ENCODE measurements at places on chromosomes 13 and 19.

GRCh38 chr13:112434937-112435523 lies 58.9 kb downstream of the SPACA7 start:
- no peak for DNase-seq

- DNase-seq: no peak
Observed at GRCh38 chr13:57418067-57418677, 213.4 kb upstream of the PCDH17 start.

DNA sequence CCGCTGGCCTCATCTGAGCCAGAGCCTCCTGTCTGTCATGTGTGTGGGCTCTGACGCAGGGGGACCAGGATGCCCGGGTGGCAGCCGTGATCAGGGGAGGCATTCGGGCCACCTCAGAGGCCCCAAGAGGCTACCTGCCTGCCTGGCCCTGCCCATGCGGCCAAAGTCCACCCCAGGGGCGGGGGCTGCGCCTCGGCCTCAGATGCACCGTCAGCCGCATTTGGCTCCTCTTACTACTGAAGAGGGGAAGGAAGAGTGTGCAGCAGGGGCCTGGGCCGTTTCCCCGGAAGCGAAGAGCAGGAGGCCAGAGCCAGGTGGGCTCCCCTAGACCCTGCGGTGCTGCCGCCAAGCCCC lies 34.0 kb downstream of the C13orf46 start:
- no peak for DNase-seq

GRCh38 chr19:47190167-47190727 lies 40.8 kb downstream of the BBC3 start:
- DNase-seq: peak; percentile 46

- no peak for DNase-seq
Observed at GRCh38 chr19:30078381-30078910, 136.4 kb downstream of the URI1 start.

- no peak for DNase-seq
Observed at GRCh38 chr19:871446-872265, 12.2 kb downstream of the CFD start.

- DNase-seq: no peak
Observed at GRCh38 chr19:4012092-4012974, 4.8 kb downstream of the PIAS4 start.

DNA sequence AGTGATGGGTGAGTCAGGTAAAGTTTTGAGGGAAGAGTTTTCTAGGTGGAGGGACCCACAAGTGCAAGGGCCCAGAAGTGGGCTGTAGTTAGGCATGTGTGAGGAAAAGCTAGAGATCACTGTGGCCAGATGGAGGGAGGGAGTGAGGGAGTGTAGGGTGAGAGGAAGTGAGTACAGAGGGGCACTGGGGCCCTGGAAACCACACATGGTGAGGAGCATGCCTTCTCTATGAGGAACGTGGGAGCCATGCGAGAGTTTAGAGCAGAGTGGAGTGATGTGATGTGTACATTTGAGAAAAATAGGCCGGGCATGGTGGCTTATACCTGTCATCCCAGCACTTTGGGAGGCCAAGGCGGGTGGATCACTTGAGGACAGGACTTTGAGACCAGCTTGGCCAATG lies 14.7 kb upstream of the SHKBP1 start:
- no peak for DNase-seq

DNA sequence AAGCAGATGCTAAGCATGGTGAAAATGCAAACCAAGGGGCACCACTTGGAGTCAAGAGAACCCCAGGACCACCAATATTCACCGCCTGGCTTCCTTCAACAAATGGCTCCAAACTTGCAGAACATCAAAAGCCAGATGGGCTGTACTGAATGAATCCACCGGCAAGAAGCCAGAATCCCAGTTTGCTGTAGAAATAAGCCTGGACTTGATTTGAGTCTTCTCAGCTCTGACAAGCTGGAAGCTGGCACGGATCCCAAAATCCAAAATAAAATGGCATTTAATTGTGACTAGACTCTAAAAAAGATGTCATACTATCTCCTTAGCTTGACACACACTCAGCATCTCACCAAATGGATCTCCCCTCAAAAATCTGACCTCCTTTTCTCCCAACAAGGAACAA lies 11.9 kb downstream of the EFNB2 start:
- DNase-seq: no peak

GRCh38 chr19:18668252-18668631 lies 15.2 kb upstream of the CRTC1 start:
- no peak for DNase-seq

GRCh38 chr19:8388612-8388958 lies 1.6 kb upstream of the RAB11B start:
- no peak for DNase-seq

DNA sequence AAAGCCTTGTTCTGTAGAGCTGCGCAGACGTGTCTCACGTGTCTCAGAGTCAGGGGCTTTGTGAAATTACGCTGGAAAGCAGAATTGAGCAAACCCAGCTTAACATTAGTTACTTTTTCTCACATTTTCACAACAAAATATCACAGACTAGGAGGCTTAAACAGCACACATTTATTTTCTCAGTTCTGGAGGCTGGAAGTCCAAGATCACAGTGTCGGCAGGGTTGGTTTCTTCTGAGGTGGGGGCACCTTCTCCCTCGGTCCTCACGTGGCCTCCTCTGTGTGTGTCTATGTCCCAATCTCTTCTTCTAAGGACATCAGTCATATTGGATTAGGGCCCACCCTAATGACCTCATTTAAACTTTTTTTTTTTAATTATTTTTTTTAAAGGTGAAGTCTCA lies 4.7 kb upstream of the EIF3G start:
- DNase-seq: no peak

GRCh38 chr13:36888645-36889044 lies 31.4 kb downstream of the SMAD9 start:
- no peak for DNase-seq

DNA sequence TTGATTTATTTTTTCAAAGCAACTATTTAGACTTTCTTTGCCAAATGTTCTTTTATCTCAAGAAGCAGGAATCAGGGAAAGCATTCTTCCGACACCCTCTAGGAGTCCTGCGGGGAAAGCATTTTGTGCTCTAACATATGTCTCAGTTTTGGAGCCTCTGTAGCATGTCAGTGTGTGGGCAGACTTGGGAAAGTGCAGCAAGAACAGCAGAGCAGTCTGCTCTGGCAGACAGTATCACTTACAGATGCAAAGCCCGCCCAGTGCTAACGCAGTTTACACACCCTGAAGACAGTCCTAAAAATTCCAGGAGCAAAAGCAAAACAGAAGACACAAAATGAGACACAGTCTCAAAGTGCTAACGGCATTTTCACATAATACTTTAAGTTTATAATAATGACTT lies 393.5 kb downstream of the KLF12 start:
- no peak for DNase-seq

- no peak for DNase-seq
Observed at GRCh38 chr13:71021825-71022422, 845.1 kb downstream of the DACH1 start.

DNA sequence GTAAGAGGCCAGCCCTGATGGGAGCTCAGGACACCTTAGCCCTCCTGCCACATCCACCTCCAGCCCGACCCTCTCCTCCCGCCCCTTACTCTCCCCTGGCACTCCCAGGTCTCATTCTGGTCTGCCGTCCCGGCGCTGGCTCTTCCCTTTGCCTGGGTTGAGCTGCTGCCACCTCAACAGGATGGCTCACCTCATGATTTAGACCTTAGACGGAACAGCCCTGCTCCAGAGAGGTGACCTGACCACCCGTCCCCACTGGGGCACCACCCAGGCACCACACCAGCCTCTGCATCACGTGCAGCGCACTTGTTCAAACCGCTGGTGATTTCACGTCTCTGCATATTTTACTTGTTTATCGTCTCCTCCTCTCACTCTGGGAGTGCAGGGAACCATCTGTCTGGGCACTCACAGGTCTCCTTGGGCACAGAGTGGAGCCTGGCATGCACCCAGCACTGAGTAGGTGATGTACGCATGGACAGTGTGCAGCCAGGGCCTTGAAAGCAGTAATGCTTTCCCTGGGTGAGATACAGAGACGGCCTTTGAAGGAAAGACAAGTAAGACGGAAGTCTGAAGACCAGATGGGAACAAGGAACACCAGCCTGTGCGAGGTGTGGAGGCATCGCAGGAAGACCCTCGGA lies 183.1 kb downstream of the KATNAL1 start:
- no peak for DNase-seq

DNA sequence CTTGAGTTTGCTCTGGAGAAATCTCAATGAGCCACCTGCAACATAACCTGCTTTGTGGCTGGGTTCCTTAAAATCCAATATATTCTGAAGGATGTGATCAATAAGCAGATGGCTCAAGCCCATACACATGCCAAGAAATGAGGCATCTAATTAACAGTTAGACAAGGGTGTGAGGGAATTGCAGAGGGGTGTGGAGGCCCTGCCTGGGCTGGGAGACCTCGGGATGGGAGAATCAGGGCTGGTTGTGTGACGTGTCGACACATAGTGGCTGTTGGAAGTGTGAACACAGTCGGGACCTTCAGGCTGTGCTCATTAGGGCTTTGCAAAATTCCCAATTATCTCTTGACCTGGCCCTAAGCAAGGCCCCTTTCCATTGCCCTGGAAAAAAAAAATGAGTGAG lies 362.0 kb upstream of the TMTC4 start:
- DNase-seq: no peak

GRCh38 chr19:19105365-19106055 lies 32.8 kb downstream of the TMEM161A start:
- no peak for DNase-seq

DNA sequence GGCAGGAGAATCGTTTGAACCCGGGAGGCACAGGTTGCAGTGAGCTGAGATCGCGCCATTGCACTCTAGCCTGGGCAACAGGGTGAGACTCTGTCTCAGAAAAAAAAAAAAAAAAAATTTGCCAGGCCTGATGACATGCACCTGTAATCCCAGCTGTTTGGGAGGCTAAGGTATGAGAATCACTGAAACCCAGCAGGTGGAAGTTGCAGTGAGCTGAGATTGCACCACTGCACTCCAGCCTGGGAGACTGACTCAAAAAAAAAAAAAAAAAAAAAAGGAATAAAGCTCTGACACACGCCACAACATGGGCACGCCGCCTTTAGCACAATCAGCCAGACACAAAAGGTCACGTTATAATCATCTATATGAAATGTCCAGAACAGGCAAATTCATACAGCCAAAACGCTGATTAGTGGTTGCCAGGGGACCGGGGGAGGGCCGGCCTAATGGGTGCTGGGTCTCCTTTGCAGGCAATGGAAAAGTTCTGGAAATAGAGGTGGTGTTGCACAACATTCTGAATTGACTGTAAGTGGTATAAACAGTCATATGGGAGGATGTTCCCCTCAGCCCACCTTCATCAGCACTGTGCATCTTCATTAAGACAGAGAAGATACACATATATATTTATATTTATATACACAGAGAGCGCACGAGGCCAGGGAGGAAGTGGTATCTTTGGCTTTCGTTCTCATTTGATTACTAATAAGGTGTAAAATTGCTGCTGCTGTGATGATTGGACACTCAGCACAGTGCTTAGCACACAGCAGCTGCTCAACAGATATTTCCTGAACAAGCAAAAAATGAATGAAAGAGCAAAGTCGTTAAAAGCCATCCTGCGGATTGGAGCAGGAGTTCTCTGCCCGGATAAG lies 3.8 kb downstream of the HSPBP1 start:
- DNase-seq: no peak

- DNase-seq: no peak
Observed at GRCh38 chr13:113573065-113573464, 11.5 kb upstream of the TFDP1 start.
